ENCODE measurements at places on chromosomes 12 and 14.

DNA sequence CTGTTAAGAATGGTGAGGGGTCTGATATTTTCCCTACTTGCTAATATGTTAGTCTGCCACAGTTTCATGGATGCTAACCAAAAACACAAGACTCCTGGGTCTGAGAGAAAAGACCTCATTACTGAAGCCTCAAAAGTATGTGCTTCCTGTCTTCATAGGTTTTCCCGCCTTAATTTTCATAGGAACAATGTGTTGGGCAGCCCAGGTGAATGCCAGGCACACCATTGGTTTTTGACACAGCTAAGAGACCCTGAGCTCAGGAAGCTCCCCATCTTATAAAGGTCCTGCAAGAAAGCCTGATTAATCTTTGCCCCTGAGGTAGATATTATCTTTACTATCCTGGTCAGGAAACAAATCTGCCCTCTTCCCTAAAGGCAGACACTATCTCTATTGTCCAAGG lies 464.1 kb downstream of the MDGA2 start:
- DNase-seq, result no peak

DNA sequence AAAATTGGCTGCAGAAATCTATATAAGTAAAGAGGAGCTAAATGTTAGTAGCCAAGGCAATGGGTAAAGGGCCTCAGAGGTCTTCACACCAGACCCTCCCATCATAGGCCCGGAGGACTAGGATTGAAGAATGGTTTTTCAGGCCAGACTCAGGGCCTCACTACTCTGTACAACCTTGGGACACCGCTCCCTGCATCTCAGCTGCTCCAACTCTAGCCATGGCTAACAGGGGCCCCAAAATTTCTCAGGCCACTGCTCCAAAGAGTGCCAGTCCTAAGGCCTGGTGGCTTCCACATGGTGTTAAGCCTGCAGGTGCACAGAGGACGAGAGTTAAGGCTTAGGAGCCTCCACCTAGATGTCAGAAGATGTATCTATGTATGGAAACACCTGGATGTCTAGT lies 155.5 kb upstream of the MGAT4C start:
- no peak for DNase-seq

GRCh38 chr14:70266157-70266556 lies 77.4 kb upstream of the SLC8A3 start:
- no peak for DNase-seq

DNA sequence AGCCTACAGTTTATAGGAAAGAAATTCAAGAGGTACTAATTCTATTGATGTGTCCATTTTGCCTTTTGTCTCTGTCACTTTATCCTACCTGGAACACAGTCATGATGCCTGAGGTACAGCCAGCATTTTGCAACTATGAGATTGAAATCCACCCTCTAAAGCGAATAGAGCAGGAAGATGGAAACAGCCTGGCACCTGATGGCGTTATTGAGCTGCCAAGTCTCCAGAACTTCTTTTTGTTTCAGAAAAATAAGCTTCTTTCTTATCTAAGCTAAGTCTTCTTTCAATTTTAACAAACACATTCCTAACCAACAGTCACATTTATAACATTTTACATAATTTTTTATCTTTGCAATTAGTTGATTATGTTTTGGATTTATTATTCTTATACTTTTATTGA lies 182.1 kb downstream of the PAWR start:
- no peak for DNase-seq

GRCh38 chr14:33799705-33800570 lies 150.9 kb downstream of the EGLN3 start:
- no peak for DNase-seq

DNA sequence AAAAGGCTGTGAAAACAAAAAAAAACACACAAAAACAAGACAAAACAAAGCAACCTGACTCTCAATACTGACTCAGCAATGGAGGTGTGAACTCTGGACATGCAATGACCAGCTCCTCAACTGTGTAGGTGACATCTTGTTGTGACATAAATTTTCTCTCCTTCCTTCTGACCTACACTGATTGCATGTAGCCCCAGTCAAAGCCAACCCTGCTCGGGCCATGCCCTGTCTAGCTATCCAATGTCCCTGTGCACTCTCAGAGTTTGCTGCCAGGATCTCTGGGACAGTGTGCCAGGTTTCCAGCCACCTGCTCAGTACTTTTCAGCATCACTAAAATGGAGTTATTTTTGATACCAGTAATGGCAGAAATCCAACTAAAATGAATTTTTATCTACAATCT lies 18.9 kb upstream of the CRACR2A start:
- DNase-seq, result no peak
